ENCODE measurements at places on chromosomes 5 and 9.

- H3K4me3 ChIP-seq: no peak overlapping the region
- no peaks in the 10 kb centered on the region for H3K4me1 ChIP-seq
- H3K27me3 ChIP-seq: no peaks in the 10 kb centered on the region
Measured at GRCh38 chr9:118252027-118252426, 547.8 kb downstream of the TLR4 start.

DNA sequence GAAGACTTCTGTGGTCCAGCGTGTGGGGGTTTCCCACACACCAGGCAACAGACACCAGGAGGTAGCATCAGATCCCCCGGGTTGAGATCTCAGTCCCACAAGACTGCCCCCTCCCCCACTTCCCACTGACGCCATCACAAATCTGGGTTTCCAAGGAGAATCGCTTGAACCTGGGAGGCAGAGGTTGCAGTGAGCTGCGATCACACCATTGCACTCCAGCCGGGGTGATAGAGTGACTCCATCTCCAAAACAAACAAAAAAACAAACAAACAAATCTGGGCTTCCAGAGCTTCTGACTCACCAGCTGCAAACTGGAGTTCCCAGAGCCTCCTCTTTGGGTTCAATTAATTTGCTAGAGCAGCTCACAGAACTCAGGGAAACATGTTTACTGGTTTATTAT is 4.7 kb upstream of the GBGT1 start:
- H3K4me3 ChIP-seq: no peak overlapping the region
- no peak overlapping the region for H3K27ac ChIP-seq
- no peaks in the 10 kb centered on the region for H3K27me3 ChIP-seq
- DNase-seq: no peak

DNA sequence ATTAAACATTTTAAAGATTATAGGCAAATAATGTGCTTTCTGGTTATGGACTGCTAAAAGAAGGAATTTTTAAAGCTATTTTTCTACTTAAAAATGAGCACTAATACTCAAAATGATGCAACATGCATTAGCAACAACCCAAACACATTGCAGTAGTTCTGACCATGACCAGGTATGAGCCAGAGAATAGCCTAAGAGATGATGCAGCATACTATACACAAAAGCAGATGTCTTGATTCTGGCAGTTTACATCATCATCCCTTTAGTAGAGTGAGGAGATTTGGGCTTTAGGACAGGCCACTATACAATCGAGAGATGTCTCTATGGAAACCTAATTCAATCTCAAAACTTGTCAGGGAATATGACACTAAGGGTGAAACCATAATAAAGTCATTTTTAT is 307.1 kb downstream of the PRR16 start:
- H3K4me3 ChIP-seq: no peak overlapping the region
- H3K27ac ChIP-seq: no peak overlapping the region
- no peaks in the 10 kb centered on the region for H3K27me3 ChIP-seq
- H3K4me1 ChIP-seq: no peaks in the 10 kb centered on the region

DNA sequence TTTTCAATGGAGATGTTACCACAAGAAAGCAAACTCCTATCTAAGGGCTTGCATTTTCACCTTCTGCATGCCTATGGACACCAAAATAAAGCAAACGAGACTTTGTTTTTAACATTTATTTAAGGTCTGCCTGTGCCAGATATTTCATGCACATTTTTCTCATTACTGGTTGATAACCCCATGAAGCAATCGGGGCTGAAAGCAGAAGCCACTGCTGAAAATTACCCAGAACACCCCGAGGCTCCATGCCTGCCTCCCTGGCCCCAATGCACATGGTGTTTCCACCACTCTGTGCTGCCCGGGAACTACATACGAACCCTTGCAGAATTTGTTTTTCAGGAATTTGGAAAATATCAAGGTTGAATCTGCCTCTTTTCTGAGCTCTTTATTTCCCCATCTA is 240.1 kb downstream of the NR2F1-AS1 start:
- no peak for DNase-seq
- H3K4me3 ChIP-seq: no peak overlapping the region
- no peaks in the 10 kb centered on the region for H3K27me3 ChIP-seq
- H3K36me3 ChIP-seq: no peaks in the 10 kb centered on the region
- no peak overlapping the region for H3K27ac ChIP-seq
- H3K4me1 ChIP-seq: no peaks in the 10 kb centered on the region

DNA sequence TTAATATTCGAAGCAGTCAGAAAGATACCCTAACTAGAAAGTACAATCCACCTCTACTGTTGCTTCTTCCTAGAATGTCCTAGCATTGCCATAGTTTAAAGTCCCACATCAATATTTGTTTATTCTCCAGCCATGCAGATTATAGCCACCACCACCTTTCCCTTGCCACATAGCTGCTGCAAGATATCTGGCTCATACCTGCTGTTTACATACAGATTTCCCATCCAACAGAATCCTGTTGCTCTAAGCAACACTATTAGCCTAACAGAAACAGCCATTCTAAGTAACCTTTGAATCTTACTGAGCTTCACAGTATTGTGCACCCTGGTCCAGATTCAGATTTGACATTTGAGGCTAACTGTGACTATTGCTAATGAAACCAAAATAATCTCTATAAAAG is 45.6 kb downstream of the GNAQ start:
- H3K36me3 ChIP-seq: no peaks in the 10 kb centered on the region
- DNase-seq: no peak
- no peak overlapping the region for H3K27ac ChIP-seq
- peaks cover 20% of the 10 kb centered on the region for H3K4me1 ChIP-seq
- no peak overlapping the region for H3K4me3 ChIP-seq

GRCh38 chr9:115690786-115691496 is 462.6 kb upstream of the PAPPA start:
- no peak overlapping the region for H3K4me3 ChIP-seq
- no peaks in the 10 kb centered on the region for H3K27me3 ChIP-seq
- no peaks in the 10 kb centered on the region for H3K4me1 ChIP-seq
- no peak overlapping the region for H3K27ac ChIP-seq
- DNase-seq: no peak

DNA sequence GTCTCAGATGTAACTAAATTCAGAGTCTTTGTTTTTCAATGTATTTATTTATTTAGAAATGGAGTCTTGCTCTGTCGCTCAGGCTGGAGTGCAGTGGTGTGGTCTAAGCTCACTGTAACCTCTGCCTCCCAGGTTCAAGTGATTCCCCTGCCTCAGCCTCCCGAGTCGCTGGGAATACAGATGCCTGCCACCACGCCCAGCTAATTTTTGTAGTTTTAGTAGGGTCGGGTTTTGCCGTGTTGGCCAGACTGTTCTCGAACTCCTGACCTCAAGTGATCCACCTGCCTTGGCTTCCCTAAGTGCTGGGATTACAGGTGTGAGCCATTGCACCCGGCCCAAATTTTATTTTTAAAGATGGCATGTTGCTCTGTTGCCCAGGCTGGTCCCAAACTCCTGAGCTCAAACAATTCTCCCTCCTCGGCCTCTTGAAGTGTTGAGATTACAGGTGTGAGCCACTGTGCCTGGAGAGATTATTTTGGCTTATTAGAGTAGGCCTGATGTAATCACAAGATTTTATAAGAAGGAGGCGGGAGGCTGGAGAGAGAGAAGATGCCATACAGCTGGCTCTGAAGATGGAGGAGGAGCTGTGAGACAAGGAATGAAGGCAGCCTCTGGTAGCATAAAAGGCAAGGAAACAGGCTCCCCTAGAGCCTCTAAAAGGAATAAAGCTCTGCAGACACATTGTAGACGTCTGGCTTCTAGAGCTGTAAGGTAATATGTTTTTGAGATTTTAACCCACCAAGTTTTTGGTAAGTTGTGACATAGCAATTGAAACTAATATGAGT is 12.9 kb upstream of the KLF9 start:
- no peak overlapping the region for H3K27ac ChIP-seq
- peaks cover 2% of the 10 kb centered on the region for H3K4me1 ChIP-seq
- H3K4me3 ChIP-seq: no peak overlapping the region
- H3K36me3 ChIP-seq: no peaks in the 10 kb centered on the region
- no peak for DNase-seq
- no peaks in the 10 kb centered on the region for H3K27me3 ChIP-seq

GRCh38 chr9:9341203-9341602 is 1271.6 kb downstream of the PTPRD start:
- H3K27ac ChIP-seq: no peak overlapping the region
- H3K4me3 ChIP-seq: no peak overlapping the region
- DNase-seq: no peak
- H3K36me3 ChIP-seq: no peaks in the 10 kb centered on the region

DNA sequence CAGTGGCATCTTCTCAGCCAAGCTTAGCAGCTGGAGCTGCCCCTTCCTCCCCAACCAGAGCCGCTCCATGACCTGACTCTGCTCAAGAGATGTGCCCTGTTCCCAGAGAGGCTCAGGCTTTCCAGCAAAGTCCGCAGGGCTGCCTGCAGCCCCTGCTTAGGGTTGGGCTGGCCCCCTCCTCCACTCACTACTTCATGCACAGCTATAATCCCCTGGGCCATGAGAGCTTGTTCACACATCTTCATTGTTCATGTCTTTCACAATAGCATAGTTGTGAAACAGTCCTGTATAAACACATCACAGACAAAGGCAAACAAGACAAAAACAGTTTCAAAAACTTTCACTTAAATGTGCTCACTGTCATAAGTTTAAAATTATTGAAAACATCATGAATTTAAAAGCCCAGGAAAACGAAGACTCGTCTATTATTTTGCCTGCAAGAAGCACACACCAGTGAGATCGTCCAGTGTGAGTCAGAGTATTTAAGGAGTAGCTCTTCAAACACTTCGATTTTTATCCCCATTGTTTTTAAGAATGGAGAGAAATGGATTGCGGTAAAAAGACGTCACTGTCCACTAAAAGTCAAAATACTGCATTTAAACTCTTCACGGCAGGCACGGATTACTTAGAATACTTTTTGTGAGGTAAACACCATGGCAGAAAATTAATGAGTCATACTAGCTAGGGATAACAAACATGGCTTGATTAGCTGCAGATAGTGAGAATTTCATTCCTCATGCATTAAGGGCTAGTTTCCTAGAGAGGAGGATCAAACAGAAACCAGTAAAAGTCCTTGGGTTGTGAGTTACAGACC is 40.7 kb upstream of the S1PR3 start:
- no peaks in the 10 kb centered on the region for H3K4me1 ChIP-seq
- H3K27me3 ChIP-seq: no peaks in the 10 kb centered on the region
- DNase-seq: no peak
- no peak overlapping the region for H3K27ac ChIP-seq
- H3K4me3 ChIP-seq: no peak overlapping the region
- H3K36me3 ChIP-seq: no peaks in the 10 kb centered on the region

GRCh38 chr5:177189416-177189815 is 55.8 kb downstream of the NSD1 start:
- no peak overlapping the region for H3K27ac ChIP-seq
- no peak overlapping the region for H3K4me3 ChIP-seq
- no peaks in the 10 kb centered on the region for H3K36me3 ChIP-seq
- DNase-seq: no peak
- H3K4me1 ChIP-seq: peaks cover 8% of the 10 kb centered on the region
- no peaks in the 10 kb centered on the region for H3K27me3 ChIP-seq

GRCh38 chr5:172453206-172453985 is 929 bp downstream of the SH3PXD2B start:
- H3K4me3 ChIP-seq: no peak overlapping the region
- no peak overlapping the region for H3K27ac ChIP-seq
- no peak for DNase-seq
- peaks cover 23% of the 10 kb centered on the region for H3K27me3 ChIP-seq
- H3K36me3 ChIP-seq: no peaks in the 10 kb centered on the region

- H3K4me1 ChIP-seq: peaks cover 9% of the 10 kb centered on the region
- no peaks in the 10 kb centered on the region for H3K36me3 ChIP-seq
Measured at GRCh38 chr5:40356248-40356647, 323.5 kb upstream of the PTGER4 start.

- no peaks in the 10 kb centered on the region for H3K4me1 ChIP-seq
- no peak overlapping the region for H3K27ac ChIP-seq
- H3K4me3 ChIP-seq: no peak overlapping the region
- no peaks in the 10 kb centered on the region for H3K27me3 ChIP-seq
- H3K36me3 ChIP-seq: no peaks in the 10 kb centered on the region
Measured at GRCh38 chr9:29866556-29866955, 2293.3 kb upstream of the C9orf72 start.

DNA sequence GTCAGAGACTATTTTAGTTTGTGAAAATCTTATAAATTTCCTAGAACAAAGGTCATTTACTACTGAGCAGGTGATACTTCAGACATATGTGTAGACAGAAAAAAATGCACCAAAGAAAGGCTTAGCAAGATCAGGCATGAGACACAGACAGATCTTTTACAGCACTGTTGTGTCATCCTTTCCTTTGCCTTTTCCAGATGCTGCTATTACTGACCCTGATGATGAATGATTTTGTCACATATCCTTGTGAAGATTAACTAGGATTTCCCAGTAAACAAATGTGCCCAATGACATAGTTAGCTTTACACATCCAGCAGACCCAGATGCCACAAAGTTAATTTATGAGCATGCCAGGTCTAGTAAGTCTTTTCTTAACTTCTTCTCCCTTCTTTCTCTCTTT is 68.2 kb downstream of the DMRTA1 start:
- no peak for DNase-seq
- no peak overlapping the region for H3K4me3 ChIP-seq
- no peak overlapping the region for H3K27ac ChIP-seq
- no peaks in the 10 kb centered on the region for H3K36me3 ChIP-seq
- no peaks in the 10 kb centered on the region for H3K27me3 ChIP-seq
- no peaks in the 10 kb centered on the region for H3K4me1 ChIP-seq

GRCh38 chr9:135038331-135038730 is 49.1 kb upstream of the OLFM1 start:
- no peak for DNase-seq
- no peaks in the 10 kb centered on the region for H3K36me3 ChIP-seq
- H3K4me1 ChIP-seq: no peaks in the 10 kb centered on the region
- H3K27me3 ChIP-seq: no peaks in the 10 kb centered on the region
- H3K27ac ChIP-seq: no peak overlapping the region

GRCh38 chr5:147051193-147051592 is 172.6 kb upstream of the PPP2R2B start:
- no peaks in the 10 kb centered on the region for H3K4me1 ChIP-seq
- H3K27ac ChIP-seq: no peak overlapping the region
- no peak for DNase-seq

- H3K4me3 ChIP-seq: no peak overlapping the region
- no peak overlapping the region for H3K27ac ChIP-seq
- DNase-seq: no peak
- H3K4me1 ChIP-seq: no peaks in the 10 kb centered on the region
- H3K36me3 ChIP-seq: no peaks in the 10 kb centered on the region
Measured at GRCh38 chr5:73180566-73180965, 7.6 kb downstream of the TMEM174 start.

DNA sequence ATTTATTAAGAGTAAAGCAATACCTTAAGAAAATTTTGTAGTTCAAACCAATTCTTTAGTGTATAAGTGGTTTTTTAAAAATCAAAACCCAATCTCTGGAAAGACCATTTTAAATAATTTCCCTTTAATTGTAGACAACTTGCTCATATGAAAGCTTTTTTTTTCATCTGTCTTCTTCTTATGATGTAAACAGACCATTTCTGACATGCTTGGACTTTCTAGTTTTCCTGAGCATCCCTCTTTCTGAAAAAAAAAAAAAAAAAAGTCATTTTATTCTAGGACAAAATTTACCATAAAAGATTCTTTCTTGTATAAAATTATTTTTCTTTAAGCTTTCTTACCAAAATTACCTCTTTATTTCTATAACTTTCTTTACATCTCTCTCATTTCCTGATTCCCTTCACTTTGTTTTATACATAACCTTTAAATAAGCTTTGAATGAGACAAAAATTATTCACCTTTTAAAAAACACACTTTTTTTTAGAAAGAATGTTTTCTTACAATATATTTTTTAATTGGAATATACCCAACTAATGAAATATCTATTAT is 67.5 kb downstream of the COL15A1 start:
- H3K4me3 ChIP-seq: no peak overlapping the region
- no peak for DNase-seq
- peaks cover 18% of the 10 kb centered on the region for H3K4me1 ChIP-seq
- no peaks in the 10 kb centered on the region for H3K36me3 ChIP-seq

All from CD8-positive, alpha-beta memory T cell (primary cell).